HS-27A (cell line): ENCODE measurements at places on chromosomes 3 and 15.

DNA sequence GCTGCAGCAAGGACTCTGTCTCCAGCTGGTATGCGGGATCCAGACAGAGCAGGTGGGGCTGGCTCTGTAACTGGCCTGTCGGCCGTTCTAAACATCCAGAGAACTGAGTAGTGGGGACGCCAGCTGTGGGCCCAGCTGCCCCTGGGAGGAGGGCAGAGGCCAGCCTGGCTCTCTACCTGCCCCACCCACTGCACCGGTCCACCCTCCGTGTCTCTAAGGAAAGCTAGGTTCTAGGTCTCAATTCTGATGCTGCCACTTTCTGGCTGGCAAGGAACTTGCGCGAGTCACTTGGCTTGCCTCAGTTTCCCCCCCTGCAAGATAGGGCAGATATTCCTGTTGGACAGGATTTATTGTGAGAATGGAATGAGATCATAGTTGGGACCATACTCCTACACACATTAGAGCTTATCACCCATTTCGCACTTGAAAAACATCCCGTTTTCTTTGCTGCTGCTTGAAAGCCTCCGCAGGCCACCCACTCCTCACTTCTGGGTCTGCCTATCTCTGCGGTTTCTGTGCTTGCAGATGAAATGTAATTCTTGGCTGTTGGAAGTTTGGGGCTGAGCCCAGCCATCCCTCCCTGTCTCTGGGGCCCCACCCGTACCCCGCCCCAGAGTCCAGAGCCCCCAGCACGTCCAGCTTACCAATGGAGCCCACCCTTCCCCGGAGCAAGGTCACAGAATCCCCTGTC lies 65.8 kb downstream of the IQSEC1 start:
- DNase-seq = no peak

GRCh38 chr15:91101608-91101920 lies 1.5 kb downstream of the SV2B start:
- DNase-seq = no peak

- DNase-seq = no peak
Observed at GRCh38 chr3:135238871-135239614, 444.0 kb downstream of the EPHB1 start.

DNA sequence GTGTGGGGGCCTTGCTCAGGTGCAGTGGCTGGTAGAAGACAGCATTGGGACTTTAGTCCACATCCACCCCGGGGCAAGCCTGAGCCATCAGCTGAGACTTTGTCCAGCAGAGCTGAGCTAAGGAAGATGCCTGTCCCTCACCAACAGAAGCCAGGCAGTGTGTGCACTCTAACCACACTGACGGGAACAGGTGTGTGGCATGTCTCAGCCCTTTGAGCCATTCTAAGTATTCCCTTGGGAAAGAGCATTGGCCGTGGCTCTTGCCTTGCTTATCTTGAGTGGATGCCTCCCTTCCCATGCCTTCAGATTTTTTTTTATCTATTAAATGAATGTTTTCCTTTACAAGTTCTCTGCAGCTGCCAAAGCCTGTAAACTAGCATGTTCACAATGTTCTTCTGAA lies 3.5 kb downstream of the GABRA5 start:
- no peak for DNase-seq

GRCh38 chr3:141655801-141656200 lies 82.3 kb upstream of the RNF7 start:
- DNase-seq = no peak

DNA sequence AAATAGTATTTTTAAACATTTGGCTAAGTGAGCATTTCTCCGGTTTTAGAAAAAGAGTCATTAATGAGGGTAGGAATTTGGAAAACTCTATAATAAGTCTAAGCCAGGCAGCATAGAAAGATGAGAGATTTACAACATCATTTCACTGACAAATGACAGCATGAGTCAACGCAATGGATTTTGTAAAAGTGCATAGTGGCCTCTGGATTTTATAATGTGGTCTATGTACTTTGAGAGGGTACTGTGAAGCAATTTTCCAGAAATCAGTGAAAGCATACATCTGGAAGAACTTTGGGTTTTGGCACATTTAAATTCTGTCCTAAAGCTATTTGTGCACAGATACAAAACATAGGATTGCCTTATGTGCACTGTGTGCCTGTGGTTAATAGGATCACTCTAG lies 130.8 kb upstream of the CCNL1 start:
- DNase-seq = peak; percentile 69

DNA sequence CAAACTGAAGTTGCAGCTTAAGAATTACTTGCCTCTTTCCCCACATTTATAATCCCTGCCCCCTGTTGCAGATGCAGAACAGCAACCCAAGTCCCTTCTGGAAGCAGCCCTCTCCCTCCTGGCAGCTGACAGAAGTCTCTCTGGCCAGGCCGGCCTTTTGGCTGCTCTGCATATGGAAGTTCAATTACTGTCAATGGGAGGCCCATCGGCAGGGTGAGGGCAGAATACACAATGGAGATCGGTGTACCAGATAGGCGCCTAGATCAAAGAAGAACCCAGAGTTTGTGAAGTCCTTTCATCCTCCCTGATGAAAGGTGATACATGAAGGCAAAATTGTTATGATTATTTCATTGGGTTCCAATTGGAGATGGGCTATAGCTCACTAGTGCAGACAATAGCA lies 327.9 kb upstream of the CTNNB1 start:
- DNase-seq = no peak

GRCh38 chr15:50218291-50218690 lies 36.3 kb downstream of the SLC27A2 start:
- no peak for DNase-seq

- no peak for DNase-seq
Observed at GRCh38 chr3:194067949-194068362, 68.0 kb upstream of the HES1 start.

- DNase-seq = no peak
Observed at GRCh38 chr3:20523293-20523692, 337.3 kb upstream of the SGO1 start.

- no peak for DNase-seq
Observed at GRCh38 chr3:190340071-190340470, 17.8 kb upstream of the CLDN1 start.

GRCh38 chr15:66065325-66065724 lies 188.2 kb downstream of the MEGF11 start:
- no peak for DNase-seq

- no peak for DNase-seq
Observed at GRCh38 chr15:26711445-26711844, 61.4 kb downstream of the GABRB3 start.

DNA sequence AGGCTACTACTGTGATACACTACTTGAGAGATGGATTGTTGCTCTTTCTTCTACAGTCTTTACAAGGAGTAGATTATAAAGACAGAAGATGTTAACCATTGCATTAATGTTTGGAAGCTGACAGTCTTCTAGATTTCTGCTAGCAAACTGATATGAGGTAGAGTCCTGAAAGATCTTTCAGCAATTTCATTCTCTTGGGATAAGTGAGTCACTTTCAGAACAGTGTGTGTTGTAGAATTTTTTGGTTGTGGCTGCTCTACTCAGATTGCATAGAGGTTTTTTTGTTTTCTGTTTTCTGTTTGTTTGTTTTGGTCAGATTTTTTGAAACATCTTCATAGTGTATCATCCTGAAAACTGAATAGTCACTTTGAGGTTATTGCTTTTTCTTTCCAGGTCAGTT lies 17.1 kb downstream of the TNFSF10 start:
- no peak for DNase-seq

GRCh38 chr3:11705049-11705448 lies 61.3 kb upstream of the VGLL4 start:
- no peak for DNase-seq

GRCh38 chr15:54576298-54576935 lies 598.2 kb downstream of the UNC13C start:
- DNase-seq = no peak

- DNase-seq = no peak
Observed at GRCh38 chr15:74829991-74830390, 3.6 kb downstream of the CPLX3 start.

DNA sequence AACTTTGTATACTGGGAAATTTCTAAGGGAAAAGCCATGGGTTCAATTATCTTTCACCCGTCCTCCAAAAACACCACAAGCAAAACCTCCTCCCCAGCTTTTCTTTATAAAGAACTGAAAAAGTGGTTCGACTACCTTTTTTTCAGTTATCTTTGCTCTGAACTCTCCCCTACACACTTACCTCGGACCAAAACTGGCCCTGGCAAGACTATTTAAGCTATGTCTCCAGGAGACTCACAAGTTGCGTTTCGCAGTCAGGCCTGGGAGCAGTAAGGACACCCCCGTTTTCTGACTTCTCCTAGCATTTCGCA lies 645 bp downstream of the COPS2 start:
- DNase-seq = no peak

DNA sequence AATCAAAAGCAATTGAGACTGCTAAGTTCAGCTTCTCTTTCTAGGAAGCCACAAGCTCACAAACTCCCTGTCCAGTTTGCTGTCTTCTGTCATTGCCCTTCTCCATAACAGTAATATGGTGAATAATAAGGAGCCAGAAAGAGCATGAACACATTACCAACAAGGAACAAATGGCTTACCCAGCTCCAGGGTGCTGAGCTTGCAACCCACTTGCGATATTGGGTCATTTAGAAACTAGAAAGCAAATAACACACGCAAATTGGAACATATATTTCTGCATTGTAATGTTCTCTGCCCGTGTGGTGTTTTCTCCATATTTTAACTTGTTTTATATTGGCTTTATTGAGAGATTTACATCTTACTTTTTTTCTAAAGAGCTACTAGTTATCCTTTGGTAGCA lies 325.3 kb downstream of the GBE1 start:
- DNase-seq = no peak

GRCh38 chr3:137105277-137105977 lies 147.6 kb downstream of the IL20RB start:
- DNase-seq = peak; percentile 26

- DNase-seq = no peak
Observed at GRCh38 chr3:87179642-87180041, 47.5 kb upstream of the CHMP2B start.

DNA sequence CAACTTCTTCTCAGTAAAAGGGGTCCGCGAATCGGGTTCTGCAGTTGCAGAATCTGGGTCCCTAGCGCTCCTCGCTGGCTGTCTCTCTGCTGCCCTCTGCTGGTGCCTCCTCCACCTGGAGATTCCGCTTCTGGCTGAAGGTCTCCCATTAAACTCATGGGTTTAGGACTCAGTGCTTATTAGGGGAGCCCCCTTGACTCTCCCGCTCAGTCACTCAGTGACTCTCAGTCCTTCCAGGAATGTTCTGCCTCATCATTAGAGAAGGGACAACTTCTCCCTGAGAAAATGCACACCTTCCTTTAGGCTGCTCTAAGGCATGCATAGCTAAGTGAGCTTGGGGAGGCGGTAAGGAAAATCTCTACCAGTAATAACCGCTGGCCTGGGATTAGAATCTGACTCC lies 7.1 kb downstream of the CPN2 start:
- DNase-seq = no peak

DNA sequence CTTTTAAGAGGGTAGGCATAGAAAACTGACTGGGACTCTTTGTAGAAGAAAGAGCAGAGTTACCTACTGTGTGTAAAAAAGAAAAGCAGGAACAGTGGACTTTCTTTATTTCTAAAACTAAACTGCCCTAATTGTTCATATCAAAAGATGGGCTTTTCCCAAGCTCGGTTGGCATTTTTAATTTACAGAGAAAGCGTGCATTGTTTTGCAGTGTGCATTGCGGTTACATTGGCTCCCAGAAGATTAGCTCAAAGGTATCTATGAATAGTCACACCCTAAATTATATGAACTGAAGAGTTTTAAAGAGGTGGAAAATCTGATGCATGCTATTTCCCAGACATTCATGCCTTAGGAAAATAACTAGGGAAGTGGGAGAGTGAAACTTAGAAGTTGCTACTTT lies 36.5 kb downstream of the MITF start:
- DNase-seq = no peak

- no peak for DNase-seq
Observed at GRCh38 chr15:101329309-101329863, 34.3 kb upstream of the SNRPA1 start.

GRCh38 chr3:5298453-5298852 lies 110.9 kb downstream of the EDEM1 start:
- no peak for DNase-seq

DNA sequence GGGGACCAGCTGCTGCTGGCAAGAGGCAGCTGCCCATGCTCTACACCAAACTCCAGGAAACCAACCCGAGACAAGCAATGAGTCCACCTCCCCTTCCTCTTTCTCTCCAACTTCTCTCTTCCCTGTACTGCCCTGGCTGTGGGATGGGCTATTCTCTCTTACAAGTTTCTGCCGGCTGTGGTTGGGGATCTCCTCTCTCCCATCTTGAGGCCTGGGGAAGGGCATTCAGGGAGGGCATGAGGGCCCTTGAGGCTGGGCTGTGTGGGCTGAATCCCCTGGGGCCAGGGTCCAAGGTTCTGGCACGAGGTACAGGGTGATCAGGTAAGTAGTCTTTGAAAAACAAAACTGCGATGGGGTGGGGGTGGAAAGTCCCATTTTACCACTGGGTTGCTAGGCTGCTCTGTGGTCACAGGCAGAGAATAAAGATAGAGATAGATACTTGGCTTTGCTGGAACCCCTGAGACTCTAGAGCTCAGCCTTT lies 32.3 kb upstream of the CTSH start:
- DNase-seq = no peak

DNA sequence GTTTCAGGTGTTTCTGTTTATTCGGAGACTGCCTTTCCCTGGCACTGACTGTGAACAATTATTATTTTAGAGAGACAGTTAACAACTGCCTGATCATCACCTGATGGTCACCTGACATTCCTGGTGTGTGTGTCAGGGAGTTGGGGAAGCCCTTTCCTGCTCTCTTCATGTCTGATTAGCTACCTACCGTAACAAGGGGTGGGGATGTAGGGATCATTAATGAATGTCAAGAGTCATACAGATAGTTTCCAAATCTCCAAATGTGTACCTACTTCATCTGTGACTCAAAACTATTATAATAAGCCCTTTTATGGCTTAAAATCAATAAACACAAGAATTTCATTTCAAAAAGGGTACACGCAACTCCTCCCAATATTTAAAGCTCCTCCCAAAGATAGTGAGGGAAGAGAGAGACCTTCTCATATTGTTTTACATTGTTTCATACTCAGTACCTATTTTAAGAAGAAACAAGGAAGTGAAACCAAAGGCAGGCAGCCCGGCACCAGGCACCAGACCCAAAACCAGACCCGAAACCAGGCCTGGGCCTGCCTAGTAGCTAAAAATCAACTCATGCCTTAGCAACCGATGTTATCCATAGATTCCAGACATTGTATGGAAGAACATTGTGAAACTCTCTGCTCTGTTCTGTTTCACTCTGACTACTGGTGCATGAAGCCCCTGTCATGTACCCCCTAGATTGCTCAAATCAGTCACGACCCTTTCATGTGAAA lies 844.9 kb upstream of the ALCAM start:
- no peak for DNase-seq

DNA sequence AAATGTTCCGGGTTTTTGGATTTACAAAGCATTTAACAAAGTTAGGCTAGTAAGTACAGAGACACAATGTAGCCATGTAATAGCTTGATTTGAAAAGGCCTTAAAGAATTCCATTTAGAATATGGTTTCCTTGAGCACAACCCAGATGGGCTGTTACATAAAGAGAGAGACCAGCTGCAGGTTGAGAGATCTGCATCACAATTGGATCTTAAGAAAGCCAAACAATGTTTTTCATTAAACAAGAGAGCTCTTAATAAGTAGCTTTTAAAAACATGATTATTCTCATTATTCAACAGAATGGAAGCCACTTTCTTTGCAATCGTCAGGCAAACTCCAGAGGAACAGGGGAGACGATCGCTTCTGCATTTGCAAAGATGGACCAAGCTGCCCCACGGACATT lies 300.3 kb downstream of the OCA2 start:
- no peak for DNase-seq
